ENCODE measurements at places on chromosomes 7 and 10.
A peak's percentile ranks its signal among the peaks of the same experiment; 100 is the strongest.

DNA sequence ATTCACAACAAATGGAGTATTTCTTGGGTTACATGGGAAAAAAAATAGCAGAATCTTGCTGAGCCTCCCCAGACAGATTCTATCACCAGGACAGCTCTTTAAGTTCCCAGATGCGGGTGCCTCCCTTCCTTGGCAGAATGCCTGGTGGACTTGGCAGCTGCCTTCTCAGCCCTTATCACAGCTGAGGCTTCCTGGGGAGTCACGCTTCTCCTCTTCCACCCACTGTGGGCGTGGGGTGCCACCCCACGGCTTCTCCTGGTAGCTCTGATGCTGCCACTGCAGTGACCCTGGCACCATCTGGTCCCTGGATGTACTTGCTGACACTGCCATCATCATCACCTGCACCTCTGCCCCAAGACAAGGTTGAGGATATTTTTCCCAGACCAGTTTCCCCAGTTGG, 16.2 kb upstream of the NME8 start:
- DNase-seq = peak; percentile 13

- peak; percentile 60 for DNase-seq
Observed at GRCh38 chr7:122887198-122887597, 938 bp upstream of the CADPS2 start.

- DNase-seq = no peak
Observed at GRCh38 chr10:77792155-77792554, 134.4 kb downstream of the DLG5 start.

DNA sequence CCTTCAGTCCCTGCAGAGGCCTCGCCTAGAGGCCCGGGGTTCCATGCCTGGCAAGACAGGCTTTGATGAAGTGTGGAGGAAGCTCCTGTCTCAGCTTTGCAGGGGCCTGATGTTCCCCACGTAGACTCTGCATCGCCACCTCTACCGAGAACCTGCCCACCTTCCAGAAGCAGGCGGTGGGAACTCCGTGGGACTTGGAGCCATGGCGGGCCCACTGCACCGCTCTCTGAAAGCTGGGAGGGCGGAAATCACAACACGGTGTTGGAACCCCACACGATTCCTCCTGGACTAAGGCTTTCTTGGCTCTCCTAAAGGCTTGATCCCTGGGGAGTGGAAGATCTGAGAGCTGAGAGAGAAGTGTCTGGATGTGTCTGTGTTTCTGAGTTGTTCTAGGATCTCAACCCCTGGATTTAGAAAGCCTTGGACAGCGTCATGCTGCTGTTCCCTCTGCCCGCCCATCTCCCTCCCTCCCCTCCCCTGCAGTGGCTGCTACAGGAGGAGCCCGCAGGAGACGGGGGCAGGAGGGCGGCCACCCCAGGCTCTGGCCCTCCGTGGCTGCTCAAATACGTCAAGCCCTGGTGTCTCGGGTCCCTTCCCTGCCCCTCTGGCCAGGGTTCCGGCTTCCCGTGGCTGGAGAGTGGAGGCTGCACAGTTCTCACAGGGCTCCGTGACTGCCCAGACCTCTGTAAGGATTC, 79.7 kb downstream of the VIPR2 start:
- no peak for DNase-seq

- DNase-seq = no peak
Observed at GRCh38 chr10:29050081-29050480, 238.8 kb upstream of the LYZL1 start.

DNA sequence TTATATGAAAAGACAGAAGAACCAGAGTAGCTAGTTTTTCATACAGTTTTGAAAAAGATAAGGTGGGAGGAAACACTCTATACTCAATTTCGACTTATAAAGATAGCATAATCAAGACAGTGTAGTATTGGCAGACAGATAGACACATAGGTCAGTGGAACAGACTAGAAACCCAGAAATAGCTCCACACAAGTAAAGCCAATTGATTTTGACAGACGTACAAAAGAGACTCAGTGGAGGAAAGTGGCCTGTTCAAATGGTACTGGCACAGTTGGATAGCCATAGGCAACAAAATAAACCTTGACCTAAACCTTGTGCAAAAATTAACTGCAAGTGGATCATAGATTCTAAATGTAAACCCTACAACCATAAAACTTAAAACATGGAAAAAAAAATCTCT, 46.8 kb downstream of the MAPK8 start:
- no peak for DNase-seq

GRCh38 chr10:123990889-123991288, 99.3 kb upstream of the CPXM2 start:
- DNase-seq = no peak

- peak; percentile 36 for DNase-seq
Observed at GRCh38 chr10:124224331-124225028, 131.1 kb upstream of the CHST15 start.

- DNase-seq = no peak
Observed at GRCh38 chr7:19519443-19520021, 189.3 kb downstream of the POLR1F start.

DNA sequence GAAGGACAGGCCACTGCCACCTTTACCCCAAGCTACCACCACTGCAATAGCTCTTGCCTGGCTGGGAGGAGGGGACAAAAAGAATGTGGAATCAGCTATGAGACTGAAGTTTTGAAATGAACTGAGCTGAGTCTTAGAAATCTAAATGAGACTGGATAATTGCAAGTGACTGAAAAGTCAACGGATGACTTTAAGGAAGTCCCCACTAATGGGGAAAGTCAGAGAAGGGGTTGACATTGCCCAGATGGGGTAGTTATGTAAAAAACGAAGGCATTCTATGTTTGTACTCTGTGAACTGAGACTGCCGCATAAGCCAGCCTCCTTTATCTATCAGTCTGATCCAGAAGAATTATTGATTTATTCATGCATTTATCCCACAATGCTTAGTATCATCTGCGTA, 67.2 kb downstream of the RBM20 start:
- DNase-seq = no peak

GRCh38 chr7:7789551-7789988, 71.2 kb upstream of the RPA3 start:
- DNase-seq = no peak

- no peak for DNase-seq
Observed at GRCh38 chr10:13917791-13918190, 331.0 kb downstream of the PRPF18 start.

DNA sequence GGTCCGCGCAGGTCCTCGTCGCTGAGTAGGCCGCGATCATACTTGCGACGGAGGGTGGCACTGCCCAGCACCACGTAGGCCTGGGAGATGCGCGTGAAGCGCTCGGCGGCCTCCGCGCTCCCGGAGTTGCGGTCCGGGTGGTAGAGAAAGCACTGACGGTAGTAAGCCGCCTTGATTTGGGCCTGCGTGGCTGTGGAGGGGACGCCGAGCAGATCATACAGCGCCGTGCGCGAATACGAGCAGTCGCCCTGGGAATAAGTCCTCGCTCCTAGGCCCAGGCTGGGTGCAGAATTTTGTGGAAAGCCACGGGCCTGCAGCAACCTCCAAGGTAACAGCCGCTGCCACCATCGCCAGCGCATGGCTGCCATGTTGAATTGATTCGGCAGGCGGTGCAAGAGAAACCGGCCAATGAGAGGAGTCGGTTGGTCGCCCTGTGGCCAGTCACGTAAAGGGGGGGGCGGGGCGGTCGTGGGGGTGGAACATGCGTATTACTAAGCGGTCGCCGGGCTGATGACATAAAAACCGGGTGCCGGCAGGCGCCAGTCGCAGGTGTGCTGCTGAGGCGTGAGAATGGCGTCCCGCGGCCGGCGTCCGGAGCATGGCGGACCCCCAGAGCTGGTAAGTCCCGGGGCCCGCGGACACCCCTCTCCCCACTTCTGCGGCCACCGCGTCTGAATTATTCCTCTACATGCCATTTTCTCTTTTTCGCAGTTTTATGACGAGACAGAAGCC, at the start of the genes BUD23 and DNAJC30:
Gene BUD23 (plus strand): TSS at position 542 of the 732 bp plus-strand sequence. CDS start 29 bp downstream, at position 571.
Gene DNAJC30 (minus strand): TSS at position 398 of the 732 bp plus-strand sequence. CDS start 30 bp downstream, at position 368.
- DNase-seq = peak; percentile 99

DNA sequence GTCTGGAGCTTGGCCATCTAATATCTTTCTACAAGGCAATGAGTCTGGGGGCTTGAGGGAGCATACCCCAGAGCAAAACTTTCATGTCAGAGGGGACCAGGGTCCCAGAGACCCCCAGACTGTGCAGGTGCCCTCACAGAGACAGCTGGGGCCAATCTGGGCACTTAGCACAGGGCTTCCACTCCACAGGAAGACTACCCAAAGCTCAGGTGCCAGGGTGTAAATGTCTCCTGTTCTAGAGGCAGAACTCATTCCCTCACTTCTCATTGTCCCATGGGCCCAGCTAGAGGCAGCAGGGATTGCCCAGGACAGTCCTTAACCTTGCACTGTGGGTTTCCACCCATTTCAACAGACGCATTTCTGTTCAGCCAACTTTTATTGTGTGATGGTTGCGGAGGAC, 246.9 kb downstream of the ACTR3B start:
- no peak for DNase-seq

- DNase-seq = no peak
Observed at GRCh38 chr7:31716355-31716754, 29.3 kb downstream of the PPP1R17 start.

- DNase-seq = no peak
Observed at GRCh38 chr7:22325671-22326070, 31.3 kb downstream of the RAPGEF5 start.

DNA sequence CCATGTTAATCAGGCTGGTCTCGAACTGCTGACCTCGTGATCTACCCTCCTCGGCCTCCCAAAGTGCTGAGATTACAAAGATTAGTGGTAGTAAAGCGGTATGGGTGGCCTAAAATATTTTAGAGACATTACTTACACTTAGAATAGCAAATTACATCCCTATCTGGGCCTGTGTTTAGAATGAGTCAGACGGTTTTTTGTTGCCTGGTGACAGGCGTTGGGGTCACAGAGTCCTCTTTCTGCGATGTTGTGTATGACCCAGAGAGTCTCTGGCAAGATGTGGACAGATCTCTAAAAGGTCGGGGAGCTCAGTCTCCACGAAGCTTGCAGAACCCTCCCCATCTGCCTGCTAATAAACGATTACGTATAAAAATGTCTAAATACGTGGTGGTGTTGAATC, 39.6 kb upstream of the PRKCQ start:
- DNase-seq = peak; percentile 3

DNA sequence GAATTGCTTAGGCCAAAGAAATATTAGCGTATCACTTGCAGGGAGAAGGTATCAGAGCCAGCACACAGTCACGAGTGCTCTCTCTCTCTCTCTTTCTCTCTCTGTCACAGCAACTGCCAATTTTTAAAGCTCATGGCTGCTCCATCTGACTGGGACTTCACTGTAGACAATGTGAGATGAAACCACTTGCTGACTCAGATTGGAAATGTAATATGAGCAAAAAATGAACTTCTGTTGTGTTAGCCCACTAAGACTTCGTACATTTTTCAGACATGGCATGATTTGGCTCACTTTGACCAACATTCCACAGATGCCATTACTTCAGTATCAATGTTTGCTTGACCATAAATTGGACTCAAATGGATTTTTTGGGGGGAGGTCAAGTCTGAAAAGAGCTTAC, 68.1 kb downstream of the DGKB start:
- DNase-seq = peak; percentile 67

DNA sequence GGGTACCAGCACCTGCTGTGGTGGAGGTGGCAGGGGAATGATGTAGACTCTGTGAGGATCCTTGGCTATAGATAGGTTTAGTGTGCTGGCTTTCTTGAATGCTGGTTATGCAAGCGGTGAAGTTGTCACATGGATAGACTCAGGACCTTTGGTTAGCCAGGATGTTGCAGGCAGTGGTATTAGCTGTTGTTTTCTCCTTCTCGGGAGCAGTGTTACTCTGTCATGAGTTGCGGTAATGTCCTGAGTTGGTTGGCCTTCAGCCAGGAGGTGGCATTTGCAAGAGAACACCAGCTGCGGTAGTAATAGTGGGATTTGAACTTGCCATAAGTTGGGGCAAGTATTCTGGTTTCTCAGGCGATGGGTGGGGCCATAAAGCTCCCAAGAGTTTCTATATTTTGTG, 10.8 kb downstream of the AGK start:
- DNase-seq = no peak

GRCh38 chr7:51374936-51375335, 58.3 kb upstream of the COBL start:
- no peak for DNase-seq

GRCh38 chr7:81752318-81752714, 17.5 kb downstream of the HGF start:
- no peak for DNase-seq

- DNase-seq = no peak
Observed at GRCh38 chr7:26007510-26007909, 144.5 kb upstream of the NFE2L3 start.

DNA sequence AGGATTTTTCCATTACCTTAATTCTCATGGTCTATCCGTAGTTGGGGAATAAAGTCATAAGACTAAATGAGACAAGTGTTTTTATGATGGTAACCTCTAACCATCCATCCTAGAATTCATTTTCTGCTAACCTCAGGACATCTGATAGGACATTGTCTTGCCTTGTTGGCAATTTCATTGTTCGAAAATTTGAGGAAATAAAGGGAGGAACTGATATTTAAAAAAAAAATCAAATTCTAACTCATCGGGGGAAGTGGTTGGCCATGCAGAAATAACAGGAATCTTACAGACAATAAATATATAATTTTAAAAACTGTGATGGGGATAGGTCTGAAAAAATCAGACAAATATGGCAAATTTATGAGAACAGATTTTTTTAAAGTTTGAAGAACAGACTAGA, 21.7 kb upstream of the RHOBTB1 start:
- DNase-seq = no peak

GRCh38 chr10:121753726-121754476, 155.7 kb upstream of the FGFR2 start:
- DNase-seq = peak; percentile 72

- no peak for DNase-seq
Observed at GRCh38 chr10:1281405-1281782, 225.2 kb downstream of the WDR37 start.

GRCh38 chr10:78992333-78992732, 76.4 kb upstream of the ZMIZ1 start:
- no peak for DNase-seq

- DNase-seq = no peak
Observed at GRCh38 chr7:102916881-102917280, 4.1 kb downstream of the LRRC17 start.

DNA sequence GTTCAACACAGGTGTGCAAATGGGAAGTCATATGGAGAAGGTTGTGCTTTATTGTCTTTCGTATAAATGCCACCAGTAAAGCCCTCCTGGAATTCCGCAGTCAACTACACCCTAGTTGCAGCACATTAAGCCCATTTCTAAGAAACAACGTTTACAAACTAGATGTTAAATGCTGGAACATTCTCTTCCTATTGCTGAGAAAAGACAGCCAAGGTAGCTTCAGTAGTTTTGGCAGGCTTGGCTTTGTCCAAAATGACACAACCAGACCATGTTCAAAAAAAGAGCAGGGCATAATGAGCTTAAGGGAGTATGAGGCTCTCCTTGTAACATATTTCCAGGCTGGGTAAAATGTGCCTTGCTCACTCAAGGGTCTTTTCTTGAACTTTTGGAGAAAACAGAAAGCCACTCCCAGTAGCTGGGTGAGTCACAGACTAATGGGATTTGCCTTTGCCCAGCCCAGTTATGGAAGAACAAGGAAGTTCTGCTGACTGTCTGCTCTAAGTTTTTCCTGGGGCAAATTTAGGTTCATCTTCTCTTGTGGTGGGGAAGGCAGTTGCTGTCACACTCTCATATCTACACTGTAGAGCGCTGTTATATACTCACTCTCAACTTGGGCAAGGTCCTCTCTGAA, 238.7 kb downstream of the PLXNA4 start:
- DNase-seq = no peak

- no peak for DNase-seq
Observed at GRCh38 chr10:17993361-17993760, 41.6 kb downstream of the SLC39A12 start.

Measured in AG08395 (cell line).